GOT3 (cell line): ENCODE measurements at places on chromosomes 16 and 17.

DNA sequence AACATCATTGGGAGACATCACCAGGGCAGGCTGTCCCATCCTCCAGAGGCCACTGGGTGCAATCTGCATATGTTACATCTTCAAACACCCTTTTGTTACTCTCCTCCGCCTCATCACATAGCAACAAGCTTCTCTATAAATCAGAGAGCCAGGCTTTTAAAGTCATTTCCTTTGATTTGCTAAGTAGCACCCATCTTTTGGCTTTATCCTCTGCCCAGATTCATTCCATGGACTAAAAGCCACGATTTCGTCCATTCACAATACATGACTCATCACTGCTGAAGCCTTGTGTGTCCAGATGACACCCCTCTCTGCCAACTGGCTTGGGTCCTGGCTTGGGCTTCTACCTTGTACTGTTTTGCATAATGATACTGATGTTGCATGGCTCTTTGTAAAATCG lies 2.0 kb upstream of the KRT38 start:
- no peak for DNase-seq

DNA sequence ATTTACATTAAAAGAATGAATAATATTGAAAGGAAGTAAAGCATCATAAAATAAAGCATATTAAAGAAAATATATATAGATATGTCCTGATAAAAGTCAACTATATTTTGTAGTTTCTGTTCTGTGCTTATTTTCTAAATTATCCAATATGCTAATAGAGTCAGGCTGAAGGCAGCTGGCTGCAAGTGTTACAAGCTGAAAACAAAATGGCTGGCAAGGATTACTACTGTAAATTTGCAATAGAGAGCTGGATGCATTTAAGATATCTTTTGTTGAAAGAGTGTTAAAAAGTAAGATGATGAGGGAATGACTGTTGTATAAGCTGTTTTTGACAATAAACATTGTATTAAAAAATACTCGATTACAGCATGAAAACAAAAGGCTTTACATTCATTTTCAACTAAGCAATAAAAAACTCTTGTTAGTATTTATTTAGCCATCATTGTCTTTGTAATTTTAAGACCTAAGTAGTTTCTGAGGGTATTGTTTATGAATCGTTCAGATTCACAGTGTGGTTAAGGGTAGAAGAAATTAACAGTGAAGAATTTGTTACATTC lies 76.3 kb downstream of the TANC2 start:
- no peak for DNase-seq

DNA sequence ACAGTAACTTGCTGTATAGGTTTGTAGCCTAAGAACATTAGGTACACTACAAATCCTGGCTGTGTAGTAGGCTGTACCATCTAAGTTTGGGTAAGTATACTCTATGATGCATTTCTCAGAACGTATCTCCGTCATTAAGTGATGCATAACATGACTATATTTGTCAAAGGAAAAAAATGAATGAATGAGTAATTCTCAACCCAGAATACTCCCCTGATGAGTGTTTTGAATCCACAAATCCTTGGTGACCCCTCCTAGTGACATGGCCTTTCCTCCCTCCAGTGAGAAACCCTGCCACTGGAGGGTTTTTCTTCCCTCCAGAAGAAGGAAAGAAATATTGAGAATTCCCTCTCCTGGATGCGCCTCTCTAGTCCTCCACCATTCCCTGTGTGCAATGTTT lies 24.0 kb upstream of the SALL1 start:
- DNase-seq, result no peak

DNA sequence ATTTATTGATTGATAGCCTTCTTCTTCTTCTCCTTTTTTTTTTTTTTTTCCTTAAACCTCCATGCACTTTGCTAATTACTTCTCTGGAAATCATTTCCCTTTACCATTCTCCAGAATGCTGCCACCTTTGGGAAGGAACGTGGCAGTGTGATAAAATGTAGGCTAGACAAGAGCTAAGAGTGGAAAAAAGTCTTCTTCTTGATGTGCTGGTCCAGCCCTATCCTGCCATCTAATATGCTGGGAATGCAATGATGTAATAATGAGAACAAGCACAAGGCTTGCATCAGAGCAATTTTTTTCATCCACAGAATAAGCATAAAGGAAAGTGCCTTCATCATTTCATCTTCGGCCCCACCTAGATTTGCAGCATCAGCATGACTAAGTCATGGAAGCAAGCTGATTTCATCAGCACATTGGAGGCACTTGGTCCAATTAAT lies 128.7 kb upstream of the ZFHX3 start:
- DNase-seq, result no peak

DNA sequence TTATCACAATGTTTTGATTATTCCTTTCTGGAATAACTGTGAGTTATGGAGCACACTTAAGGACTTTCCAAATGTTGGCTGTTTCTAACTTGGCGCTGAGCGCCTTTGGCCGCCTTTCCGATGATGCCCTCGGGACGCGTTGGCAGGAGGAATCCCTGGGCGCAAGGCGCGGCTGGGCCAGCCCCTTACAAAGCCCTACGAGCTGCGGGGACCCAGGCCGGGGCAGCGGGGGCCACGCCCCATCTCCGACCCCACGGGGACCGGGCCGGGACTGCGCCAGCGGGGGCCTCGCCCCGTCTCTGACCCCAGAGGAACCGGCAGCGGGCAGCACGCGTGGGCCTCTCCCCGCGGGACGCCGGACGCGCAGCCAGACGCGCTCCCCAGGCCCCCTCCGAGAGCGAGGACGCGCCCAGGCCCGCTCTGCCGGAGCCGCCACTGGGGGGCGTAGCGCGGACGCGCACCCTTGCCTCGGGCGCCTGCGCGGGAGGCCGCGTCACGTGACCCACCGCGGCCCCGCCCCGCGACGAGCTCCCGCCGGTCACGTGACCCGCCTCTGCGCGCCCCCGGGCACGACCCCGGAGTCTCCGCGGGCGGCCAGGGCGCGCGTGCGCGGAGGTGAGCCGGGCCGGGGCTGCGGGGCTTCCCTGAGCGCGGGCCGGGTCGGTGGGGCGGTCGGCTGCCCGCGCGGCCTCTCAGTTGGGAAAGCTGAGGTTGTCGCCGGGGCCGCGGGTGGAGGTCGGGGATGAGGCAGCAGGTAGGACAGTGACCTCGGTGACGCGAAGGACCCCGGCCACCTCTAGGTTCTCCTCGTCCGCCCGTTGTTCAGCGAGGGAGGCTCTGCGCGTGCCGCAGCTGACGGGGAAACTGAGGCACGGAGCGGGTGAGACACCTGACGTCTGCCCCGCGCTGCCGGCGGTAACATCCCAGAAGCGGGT lies at the start of gene GAA:
Gene GAA (plus strand): TSS at position 571 of the 935 bp plus-strand sequence. CDS start 3,006 bp downstream, outside the sequence.
- peak; percentile 47 for DNase-seq

- DNase-seq, result no peak
Measured at GRCh38 chr17:6059406-6059805, 10.8 kb upstream of the WSCD1 start.

GRCh38 chr17:52191491-52191890 lies 33.0 kb upstream of the CA10 start:
- DNase-seq, result no peak

DNA sequence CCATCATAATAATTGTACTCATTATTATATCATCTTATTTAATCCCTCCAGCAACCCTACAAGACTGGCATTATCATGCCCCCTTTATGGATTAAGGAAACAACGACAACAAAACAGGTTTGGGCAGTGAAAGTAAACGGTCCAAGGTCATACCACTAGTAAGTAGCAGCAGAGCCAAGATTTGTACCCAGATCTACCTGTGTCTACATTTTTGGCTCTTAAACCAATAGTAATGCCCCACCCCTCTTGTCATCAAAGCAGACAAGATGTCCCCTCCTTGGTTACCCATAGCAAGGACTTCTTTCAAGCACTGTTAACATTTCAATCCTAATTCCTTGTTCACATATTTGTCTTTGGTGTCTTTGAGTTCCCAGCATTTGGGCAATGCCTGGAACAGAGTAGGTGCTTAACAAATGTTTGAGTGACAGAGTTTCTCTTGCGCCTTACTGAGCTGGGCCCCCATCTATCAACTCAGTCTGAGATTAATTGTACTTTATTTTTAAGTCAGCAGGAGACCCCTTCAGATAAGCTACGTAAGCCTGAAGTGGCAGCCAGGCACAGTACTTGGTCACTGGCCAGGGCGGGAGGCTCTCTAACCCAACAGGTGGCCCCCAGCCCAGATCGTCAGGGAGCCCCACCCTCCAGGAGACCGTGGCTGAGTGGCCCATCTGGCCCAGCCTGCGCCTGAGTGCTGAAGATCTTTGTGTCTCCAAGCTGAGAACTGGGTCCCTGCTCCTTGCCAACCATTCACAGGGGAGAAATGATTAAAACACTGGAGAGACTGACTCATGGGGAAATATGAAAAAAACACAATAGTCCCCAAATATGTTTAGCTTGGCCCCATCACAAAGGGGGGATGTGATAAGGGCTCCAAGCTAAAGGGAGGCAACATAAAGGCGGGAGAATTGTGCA lies 75.8 kb downstream of the AXIN2 start:
- DNase-seq, result no peak

DNA sequence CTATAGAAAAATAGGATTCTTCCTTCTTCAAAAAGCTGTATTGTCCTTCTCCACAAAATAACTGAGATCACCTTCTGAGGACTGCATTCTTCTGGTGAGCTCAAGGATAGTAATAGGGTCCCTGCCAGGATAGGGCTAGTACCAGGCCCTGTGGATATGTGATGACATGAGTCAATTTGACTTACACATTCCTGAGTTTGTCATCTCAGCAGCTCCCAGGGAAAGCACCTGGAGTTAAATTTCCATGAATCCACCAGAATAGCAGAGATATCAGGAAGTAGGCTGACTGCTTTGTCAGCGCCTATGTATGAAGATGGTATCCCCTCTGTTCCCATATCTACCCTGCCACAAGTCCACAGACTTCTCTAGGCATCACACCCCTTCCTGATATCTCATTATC lies 225.8 kb downstream of the PMP22 start:
- no peak for DNase-seq

DNA sequence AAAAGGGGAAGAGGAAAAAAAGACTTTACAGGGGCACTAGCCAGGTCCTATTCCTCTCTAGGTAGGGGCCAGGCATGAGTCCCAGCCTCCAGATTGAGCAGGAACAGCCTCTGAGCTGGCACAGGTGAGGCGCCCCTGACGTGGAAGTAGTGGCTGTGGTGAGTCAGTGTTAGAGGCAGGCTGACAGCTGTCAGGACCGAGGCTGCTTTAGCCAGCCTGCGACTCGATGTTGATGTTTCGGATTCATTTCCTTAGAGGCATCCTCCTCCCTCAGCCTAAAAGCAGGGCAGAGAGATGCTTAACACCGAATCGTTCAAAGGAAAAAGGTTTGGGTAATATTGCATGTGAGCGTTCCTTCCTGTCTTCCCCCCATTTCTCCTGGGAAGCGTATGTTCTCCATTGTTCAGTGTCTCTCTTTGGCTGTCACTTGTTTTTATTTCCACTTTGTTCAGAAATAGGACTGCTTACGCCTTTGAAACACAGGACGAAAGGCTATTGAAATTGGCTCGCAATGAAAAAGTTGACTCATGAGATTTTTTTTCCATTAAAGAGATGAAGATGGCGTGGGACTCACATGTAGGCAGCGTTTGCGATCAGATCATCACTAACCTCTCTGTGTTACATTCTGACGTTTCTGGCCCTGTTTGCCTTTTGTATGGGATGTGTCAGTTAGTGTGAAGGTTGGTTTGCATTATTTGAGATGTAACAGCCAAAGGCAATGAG lies 1.3 kb downstream of the KIAA0513 start:
- no peak for DNase-seq

DNA sequence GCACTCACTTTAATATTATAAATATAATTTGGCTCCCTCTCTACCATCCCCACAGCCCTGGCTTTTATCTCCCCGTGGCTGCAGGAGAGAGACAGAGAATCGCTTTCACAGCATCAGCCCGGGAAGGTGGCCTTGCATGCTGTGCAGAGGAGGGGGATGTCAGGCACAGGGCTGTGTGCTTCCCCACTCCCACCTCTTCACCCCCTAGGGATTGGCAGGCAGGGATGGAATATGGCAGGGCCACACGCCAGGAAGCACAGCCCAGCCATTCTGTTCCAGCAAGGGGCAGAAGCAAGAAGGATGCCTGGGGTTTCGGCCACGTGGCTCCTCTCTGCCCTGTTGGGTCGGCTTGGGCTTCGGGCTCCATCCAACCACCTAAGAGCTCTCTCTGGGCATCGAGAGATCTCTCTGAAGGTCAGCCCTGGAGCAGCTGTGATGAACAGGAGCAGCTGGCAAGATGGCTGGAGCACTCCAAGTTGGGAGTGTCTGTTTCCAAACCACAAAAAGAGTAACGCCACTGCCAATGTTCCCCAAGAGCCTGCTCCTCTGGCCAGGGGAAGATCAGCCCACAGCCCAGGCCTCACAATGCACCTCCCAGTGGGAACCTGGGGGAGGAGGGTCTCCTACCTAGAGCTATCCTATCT lies 223.2 kb downstream of the C16orf78 start:
- no peak for DNase-seq

GRCh38 chr16:85137323-85138072 lies 25.2 kb upstream of the CIBAR2 start:
- DNase-seq, result no peak

DNA sequence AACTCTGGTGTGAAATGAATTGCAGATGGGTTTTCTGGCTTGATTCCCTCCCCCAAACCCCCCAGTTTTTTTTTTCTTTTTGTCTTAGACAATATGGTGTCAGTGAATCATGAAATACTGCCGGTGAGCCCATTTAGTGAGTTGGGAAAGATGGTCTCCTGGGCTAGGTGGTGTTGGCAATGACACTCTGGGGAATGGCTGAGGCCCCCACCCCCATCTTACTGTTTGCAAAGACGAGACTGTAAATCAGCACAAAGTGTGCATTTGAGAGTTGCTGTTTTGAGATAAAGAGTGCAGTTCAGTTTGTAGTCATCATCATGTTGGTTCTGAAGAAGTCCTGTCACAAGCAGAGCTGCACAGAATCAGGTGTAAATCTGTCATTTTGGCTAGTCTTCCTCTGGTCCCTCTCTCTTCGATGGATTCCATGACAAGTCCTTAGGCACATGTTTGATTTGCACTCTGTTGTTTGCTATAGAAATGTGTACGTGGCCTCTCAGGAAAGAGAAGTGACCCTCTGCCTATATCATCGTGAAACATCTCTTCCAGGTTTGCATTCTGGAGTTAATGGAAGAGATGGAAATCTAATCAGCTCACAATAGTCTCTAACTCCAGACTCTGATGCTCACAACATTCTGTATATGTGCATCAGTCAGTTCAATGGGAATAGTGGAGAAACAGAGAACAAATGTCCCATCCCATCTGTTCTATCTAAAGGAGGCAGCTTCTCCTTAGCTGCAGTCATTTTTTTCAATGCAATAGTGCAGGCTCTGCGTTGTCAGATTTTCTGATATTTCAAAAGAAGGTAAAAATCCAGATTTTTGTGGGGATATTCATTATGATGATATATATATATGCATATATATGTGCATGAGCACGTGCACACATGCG lies 34.6 kb downstream of the RBFOX1 start:
- DNase-seq, result no peak

DNA sequence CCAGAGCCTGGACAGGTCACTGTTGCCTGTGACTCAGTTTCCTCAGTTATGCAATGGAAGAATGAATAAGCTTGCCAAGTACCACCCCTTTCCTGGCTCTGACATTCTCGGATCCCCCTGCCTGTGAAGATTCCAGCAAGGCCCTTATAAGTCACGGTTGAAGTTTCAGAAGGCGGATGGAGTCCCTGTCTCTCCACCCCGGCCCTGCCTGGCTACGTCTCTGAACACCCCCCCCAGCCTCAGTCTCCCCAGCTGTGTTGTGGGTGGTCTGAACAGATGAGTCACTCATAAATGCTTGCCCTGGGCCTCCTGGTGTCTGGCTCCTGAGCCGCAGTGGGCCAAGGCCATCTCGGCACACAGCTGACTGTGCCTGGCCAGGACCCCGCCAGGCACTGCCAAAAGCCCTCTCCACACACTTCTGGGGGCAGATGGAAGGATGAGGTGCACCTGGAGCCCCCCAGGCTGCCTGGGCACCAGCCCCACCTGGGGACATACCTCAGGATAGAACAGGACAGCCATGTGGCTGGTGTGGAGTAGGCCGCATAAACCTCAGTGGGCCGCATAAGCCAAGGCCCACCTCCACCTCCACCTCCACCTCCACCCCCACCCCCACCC lies 15.4 kb downstream of the VASN start:
- DNase-seq, result no peak
